A549 treated with AZD2906 at 1 μM for 4 hours (cell line): ENCODE measurements at places on chromosomes 1 and 21. TPM values are rescaled to one million over a fixed set of nuclear protein-coding genes. Genes with fewer than 3 reads are reported as not detected.

GNG4 gene
- total RNA-seq = 10.4 to 16.4 TPM (median 12.7 TPM) in 5 replicates

MYOM3 gene
- total RNA-seq = 6.2 to 7.2 TPM (median 7.0 TPM) in 5 replicates

PSMG1 gene
- total RNA-seq = 75.1 to 86.4 TPM (median 85.6 TPM) in 5 replicates

SLAMF8 gene
- total RNA-seq = 0.10 to 0.25 TPM (median 0.16 TPM) in 5 replicates

FCER1G gene
- 0.17 to 0.33 TPM in 2 of 5 replicates, not detected in the others for total RNA-seq

MMEL1 gene
- 0.26 TPM in 1 of 5 replicates, not detected in the others for total RNA-seq

ATP6V1G3 gene
- not detected in 5 replicates for total RNA-seq

PLEKHN1 gene
- total RNA-seq = 3.3 to 5.7 TPM (median 4.9 TPM) in 5 replicates

HES3 gene
- not detected in 5 replicates for total RNA-seq

SPRR5 gene
- total RNA-seq = not detected in 5 replicates

RIIAD1 gene
- total RNA-seq = 0.57 TPM in 1 of 5 replicates, not detected in the others

OPRD1 gene
- 0.01 to 0.07 TPM (median 0.02 TPM) in 5 replicates for total RNA-seq

BRINP3 gene
- not detected in 5 replicates for total RNA-seq

GBP3 gene
- total RNA-seq = 0.67 to 1.4 TPM (median 0.95 TPM) in 5 replicates

IFNGR2 gene
- 49.3 to 57.0 TPM (median 54.8 TPM) in 5 replicates for total RNA-seq

RXFP4 gene
- total RNA-seq = not detected in 5 replicates

IL19 gene
- total RNA-seq = 0.08 to 0.11 TPM (median 0.09 TPM) in 3 of 5 replicates, not detected in the others

KDF1 gene
- total RNA-seq = 0.24 to 0.42 TPM (median 0.33 TPM) in 5 replicates

CASZ1 gene
- total RNA-seq = 1.4 to 2.0 TPM (median 1.6 TPM) in 5 replicates

CD1E gene
- total RNA-seq = not detected in 5 replicates

ACP6 gene
- total RNA-seq = 14.3 to 23.3 TPM (median 21.8 TPM) in 5 replicates

CATSPERE gene
- total RNA-seq = 0.03 to 0.22 TPM (median 0.15 TPM) in 5 replicates

ADAR gene
- 64.8 to 79.2 TPM (median 70.8 TPM) in 5 replicates for total RNA-seq

KRTAP21-2 gene
- total RNA-seq = not detected in 5 replicates

SMPDL3B gene
- total RNA-seq = 1.1 to 1.6 TPM (median 1.3 TPM) in 5 replicates

PATJ gene
- total RNA-seq = 3.5 to 4.6 TPM (median 4.1 TPM) in 5 replicates
